M059J (cell line): ENCODE measurements at places on chromosomes 3 and 15.
A peak's percentile ranks its signal among the peaks of the same experiment; 100 is the strongest.

DNA sequence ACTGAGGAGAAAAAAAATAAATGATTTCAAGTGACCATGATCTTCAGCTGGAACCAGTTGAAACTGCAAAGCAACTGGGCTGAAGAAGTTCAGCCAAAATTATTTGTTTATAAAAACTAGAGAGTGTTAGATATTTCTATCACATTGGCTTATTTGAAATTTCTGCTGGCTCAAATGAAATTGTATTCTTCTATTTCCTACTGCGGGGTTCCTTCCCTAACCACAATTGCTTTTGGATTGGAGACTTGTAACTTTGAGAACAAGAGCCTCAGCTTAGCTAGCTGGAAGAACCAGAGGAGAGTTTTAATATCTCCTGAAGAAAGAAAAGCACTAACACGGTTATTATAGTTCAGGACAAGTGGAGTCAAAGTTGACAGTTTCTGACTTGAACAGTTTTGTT lies 31.1 kb downstream of the AGTR1 start:
- no peak for DNase-seq

- no peak for DNase-seq
These were observed 86.2 kb downstream of the THSD4 start for GRCh38 chr15:71201477-71201876.

GRCh38 chr15:25901811-25902605 lies 38.9 kb upstream of the ATP10A start:
- DNase-seq = no peak

DNA sequence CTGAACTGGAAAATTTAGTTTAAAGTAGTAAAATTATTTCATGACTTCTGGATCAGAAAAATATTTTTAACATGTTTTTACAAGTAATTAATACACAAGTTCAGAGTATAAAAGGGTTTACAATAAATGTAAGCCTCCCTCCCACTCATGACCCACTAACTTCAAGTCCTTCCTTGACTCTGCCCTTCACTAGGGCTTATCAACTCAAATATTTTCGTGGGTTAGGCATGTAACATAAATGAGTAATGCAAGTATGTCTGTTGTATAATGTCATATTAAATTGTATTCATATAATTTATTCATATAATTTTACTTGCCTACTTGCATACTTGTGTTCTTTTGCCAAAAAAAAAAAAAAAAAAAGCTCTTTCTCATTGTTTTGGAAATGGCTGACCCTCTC lies 3.4 kb upstream of the OPA1 start:
- no peak for DNase-seq

GRCh38 chr15:78018946-78019644 lies 58.4 kb downstream of the TBC1D2B start:
- no peak for DNase-seq

GRCh38 chr3:56119575-56120349 lies 348.5 kb downstream of the ERC2 start:
- DNase-seq = peak; percentile 52

- no peak for DNase-seq
These were observed 24.7 kb downstream of the KAT2B start for GRCh38 chr3:20064796-20065564.

DNA sequence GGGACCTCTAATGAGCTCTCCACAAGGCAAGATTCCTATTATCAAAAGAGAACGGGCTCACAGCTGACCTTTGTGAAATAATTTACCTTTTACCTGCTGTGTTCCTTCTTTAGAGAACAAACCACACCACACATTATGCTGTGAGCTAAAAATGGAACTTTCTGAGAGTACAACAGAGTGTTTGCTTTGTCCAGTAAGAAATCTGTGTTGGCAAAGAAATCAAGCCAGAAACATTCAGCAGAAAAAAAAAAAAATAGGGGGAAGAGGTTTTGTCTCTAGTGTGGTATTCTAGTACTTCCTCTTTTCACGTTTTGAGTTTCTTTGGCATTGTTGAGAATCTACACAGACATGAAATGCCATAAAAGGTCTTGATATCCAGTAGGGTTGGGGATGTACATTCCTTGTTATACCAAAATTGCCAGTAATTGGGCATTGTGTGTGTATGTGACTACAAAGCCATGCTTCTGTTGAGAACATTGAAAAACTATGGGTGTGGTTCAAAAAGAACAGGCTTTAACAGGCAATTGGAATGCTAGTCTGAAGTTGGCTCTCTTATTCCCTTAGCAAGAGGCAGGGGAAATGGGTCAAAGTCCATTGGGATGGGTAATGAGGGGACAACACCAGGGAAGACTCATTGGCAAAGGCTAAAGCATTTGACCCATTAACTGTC lies 273.5 kb downstream of the NEK10 start:
- no peak for DNase-seq

DNA sequence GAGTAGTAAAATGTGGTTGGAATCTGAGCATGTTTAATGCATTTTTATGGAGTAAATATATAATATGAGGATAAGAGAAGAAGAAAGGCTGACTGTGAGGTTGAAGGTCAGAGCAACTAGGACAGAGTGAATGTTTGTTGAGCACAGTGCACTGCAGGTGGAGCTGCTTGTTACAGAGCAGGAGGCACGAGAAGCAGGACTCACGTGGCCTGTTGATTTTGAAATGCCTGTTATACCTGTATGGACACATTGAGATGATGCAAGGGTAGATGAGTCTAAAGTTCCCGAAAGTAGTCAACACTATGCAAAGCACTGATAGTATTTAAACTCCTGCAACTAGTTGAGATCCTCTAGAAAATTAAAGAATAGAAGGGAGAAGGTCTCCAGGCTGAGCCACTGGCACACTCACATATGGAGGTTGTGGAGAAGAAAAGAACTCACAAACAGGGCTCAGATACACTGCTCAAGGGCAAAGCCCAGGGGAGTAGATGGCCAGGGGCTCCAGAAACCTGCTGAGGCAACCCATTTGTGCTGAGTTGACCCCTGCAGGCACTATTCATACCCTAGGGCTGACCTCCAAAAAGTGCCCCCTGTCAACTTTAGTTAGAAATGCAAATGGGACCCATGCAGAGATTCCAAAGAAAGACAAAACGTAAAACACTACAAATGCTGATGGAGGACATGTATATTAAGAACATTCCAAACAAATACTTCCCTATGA lies 541.5 kb downstream of the GABRG3 start:
- no peak for DNase-seq

DNA sequence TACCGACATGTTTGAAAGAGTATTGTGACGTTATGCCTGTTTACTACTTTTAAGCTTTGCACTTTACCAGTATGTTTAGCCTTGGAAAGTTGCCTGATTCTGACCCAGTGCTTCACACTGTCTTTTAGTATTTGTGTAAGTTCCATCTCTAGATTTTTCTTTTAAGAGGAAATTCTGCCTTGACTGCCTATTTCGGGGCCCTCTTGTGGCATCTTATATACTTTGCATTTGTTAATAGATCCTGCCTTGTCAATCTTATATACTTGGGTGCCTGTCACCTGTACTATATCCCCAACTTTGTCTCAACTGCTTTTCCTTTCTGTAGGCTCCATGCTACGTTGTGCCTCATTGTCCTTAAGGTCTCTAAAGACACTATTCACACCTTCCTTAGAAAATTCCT lies 244.6 kb downstream of the STXBP5L start:
- DNase-seq = peak; percentile 13

GRCh38 chr3:37544869-37545352 lies 316.8 kb upstream of the CTDSPL start:
- no peak for DNase-seq

DNA sequence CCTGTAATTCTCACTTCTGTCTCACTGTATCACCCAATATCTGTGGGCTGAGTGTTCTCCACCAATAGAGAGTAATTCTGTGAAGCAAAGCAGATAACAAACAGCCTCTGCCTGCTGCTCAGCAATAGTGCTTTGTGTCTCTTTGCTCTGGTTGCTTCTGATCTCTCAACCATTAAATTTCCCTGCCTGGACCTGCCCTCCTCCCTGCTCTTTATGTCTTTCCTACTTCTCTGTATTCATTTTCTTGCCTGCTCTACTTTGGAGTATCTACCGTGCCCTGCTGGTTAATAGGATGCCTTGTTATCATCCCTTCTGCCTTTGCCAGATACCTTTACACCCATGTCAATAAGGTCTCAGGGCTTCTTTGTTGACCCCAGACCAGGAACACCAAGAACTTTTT lies 102.9 kb upstream of the CGNL1 start:
- no peak for DNase-seq

- DNase-seq = no peak
These were observed 35.3 kb downstream of the MUC20 start for GRCh38 chr3:195755791-195756676.

- peak; percentile 16 for DNase-seq
These were observed 66.6 kb downstream of the PIK3CB start for GRCh38 chr3:138768125-138768524.

GRCh38 chr3:145915787-145916186 lies 245.2 kb downstream of the PLOD2 start:
- no peak for DNase-seq
